ENCODE measurements at places on chromosomes 11 and 22.

- no peak for DNase-seq
Measured at GRCh38 chr22:22099833-22100812, 117.5 kb upstream of the TOP3B start.

DNA sequence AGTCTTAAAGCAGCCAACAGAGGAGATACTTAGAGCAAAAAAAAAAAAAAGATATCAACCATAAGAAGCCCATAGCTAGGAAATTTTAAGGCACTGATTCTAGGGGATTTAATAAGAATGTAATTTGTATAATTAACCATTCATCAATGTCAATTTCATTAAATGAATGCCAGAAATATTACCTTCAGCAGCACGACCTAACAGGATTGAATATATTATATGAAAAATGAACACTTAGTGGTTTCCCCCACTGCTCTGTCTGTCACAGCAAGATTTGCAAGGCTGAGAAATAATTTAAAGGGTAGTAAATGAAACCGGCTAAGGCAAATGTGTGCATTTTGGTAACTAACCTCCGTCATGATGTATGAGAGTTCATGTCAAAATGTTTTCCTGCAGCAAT is 319.9 kb downstream of the KIRREL3 start:
- no peak for DNase-seq

DNA sequence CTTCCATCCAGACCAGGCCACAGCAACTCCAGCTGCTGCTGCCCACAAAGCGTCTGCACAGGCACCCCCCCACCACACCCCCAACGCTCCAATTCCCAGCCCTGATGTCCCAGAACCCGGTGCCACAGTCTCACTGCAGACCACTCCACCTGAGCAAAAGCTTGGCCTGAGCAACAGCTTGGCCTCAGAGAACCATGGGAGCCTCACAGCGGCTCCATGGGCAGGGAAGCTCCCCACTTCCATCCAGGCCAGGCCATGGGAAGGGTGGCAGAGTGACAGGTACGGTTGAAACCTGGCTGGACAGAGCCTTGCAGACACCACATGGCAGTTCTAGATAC is 13.2 kb downstream of the PLXNB2 start:
- DNase-seq: no peak

- no peak for DNase-seq
Measured at GRCh38 chr11:56843816-56844215, 95.3 kb upstream of the OR9G4 start.

GRCh38 chr22:33443683-33444082 is 385.5 kb upstream of the SYN3 start:
- DNase-seq: no peak

DNA sequence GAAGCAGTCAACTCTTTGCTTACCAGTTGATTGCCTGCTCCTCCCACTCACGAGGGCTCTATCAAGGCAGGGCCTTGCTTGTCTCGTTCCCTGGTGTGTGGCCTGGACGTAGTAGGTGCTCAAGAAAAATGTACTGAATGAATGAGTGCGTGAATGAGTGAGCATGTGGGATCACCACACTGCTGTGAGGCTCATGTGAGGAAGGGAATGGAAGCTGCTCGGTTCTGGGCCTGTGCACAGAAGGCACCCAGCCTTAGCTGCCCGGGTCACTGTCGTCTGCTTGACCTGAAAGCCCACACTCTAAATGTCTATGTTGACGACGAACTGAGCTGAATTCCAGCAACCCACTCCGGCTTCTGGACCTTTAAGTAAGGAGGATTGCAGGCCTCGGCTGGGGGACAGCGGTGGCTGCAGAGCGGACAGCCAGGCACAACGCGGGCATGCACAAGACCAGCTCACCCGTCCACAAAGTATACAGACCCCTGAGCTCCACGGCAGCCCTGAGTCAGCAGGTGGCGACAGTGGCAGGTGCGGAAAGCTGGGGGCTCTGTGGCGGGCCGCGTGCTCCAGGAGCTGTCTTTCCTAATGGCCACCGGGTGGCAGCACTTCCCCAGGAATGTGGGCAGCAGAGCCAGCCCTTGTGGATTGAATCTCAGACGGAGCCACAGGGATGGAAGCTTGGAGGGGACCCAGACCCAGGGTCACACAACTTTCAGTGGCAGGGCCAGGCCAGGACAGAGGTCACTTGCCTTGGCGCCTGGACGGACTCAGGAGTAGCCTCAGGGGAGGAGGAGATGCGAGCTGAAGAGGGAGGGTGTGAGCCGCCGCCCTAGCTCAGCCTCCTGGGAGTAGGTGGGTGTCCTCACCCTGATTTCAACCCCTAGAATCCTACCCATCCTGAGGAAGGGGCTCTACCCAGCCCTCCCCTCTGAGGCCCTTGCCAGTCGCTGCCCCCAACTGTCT is 5.0 kb upstream of the PICK1 start:
- DNase-seq: peak; percentile 93

DNA sequence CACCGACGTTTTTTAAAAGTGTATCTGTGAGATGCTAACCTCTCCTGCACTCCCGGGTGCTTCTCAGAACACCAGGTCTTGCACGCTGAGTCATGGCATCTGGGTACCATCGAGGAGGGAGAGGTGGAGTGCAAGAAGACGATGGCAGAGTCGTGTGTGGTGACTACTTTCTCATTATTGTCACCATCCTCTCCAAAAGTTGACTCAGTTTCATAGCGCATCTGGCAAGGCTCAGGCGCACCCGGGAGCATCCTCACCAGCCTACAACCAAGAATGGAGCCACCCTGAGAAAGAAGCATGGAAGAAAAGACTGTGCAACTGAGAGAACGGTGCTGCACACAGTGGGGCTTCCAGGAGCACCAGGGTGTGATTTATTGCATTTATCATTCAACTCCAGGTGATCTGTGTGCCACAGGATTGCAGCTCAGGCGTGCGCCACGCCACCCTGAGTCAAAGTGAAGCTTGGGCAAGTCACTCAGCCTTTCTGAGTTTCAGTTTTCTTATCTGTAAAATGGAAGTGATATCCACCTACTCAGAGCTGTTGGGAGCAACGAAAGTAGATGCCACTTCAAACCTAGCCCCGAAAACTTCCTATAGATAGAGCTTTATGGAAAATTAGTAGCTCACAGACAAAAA is 65.4 kb downstream of the LINC01488 start:
- DNase-seq: no peak

GRCh38 chr11:76139314-76139713 is 67.0 kb downstream of the WNT11 start:
- DNase-seq: no peak

DNA sequence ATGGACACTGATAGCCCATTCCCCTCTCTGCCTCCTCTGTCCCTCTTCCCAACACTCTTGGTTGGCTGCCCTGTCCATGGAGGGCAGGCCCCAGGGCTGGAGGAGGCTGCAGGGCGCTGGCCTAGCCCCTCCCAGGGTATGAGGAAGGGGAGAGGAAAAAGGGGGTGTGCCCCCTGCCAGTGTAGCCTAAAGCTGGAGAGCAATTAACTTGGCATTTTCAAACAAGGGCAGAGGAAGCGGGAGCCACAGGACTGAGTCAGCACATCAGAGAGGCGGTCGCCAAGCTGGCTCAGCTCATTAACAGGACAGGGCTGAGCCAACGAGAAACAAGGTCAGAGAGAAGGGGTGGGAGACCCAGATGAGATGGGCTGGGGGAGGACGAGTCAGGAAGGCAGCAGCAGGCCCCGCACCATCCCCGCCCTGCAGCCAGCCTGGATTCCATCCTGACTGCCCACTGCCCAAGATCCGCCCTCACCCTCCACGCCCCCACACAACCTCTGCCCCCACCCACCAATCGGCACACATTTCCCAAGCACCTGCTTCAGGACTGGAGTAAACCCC is 76.3 kb downstream of the BUD13 start:
- no peak for DNase-seq

- DNase-seq: no peak
Measured at GRCh38 chr11:72535194-72535547, 100.8 kb upstream of the CLPB start.

DNA sequence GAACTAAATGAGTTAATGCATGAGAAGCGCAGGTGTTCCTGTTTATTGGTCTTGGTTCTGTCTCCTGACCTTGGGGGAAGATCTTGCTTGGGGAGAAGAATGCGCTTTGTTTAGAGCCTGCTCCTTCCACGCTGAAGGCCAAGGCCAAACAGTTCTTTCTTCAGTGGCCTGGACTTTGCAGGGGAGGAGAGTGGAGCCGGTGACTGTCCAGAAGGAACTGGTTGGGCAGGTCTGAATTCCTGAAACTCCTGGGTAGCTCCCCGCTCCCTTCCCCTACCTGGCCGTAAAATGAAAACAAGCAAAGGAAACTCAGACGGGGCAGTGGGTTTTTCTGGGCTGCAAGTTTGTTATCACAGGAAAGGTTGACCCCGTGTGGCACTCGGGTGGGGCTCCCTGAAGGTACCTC is 3.6 kb downstream of the ARHGAP8 start:
- DNase-seq: no peak

DNA sequence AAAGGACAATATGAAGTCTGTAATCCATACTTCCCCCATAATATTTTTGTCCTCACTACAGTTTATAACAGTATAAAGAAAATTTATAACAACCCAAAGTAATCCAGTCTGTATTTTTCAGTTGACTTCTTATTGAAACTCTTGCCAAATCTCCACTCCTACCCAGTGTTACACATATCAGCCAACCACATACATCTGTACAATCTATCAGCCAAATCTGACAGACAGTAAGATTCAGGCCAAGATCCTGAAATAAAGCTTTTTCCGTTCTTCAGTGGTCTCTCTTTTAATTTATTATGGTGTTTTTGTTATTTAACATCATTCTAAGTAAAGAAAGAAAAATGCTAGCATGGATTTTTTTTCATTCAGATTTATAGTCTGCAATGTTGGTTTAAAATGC is 2370.9 kb upstream of the RAG2 start:
- DNase-seq: no peak

DNA sequence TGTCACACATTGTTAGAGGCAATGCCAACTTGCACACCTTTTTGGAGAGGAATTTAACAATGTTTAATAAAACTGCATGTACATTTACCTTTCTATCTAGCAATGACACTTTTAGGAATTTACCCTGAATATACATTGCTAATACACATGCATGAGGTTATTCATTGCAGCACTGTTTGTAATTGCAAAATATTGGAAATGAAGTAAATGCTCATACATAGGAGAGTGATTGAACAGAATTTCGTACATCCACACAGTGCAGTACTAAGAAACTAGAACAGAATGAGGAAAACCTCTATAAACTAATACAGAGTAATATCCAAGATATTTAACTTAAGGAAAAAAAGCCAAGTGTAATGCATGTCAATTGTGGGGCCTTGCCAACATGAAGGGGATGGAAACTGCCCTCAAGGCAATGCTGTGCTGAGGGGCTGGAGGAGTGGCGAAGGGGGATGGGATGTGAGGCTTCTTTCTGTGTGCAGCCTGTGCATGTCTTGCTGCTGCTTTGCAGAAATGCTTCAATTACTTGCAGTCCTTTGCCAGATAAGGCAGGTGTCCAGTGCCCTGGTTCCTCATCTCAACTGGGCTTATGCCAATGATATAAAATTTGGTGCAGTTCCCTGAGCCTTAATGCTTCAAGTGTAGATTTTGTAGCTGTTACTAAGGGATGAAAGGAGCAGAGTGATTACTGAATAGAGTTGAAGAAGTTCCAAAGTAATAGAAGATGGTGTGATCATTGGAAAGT is 96.1 kb downstream of the GRIA4 start:
- DNase-seq: no peak

DNA sequence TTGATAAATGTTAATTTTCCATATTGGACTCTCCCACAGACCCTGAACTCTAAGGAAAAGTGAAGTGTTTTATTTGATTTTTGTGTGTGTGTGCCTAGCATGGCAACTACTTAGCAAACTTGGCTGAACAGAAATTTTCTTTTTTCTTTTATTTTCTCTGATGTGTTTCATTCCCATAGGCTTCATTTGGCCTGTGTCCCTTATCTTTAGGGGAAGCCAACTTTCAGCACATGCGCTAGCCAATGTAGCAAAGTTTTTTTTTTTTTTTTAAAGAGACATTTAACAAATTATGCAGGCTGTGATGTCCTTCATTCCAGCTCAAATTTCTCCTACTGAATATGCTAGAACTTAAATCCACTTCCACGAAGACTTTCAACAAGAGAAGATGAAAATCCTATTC is 14.2 kb downstream of the TCF20 start:
- DNase-seq: no peak

DNA sequence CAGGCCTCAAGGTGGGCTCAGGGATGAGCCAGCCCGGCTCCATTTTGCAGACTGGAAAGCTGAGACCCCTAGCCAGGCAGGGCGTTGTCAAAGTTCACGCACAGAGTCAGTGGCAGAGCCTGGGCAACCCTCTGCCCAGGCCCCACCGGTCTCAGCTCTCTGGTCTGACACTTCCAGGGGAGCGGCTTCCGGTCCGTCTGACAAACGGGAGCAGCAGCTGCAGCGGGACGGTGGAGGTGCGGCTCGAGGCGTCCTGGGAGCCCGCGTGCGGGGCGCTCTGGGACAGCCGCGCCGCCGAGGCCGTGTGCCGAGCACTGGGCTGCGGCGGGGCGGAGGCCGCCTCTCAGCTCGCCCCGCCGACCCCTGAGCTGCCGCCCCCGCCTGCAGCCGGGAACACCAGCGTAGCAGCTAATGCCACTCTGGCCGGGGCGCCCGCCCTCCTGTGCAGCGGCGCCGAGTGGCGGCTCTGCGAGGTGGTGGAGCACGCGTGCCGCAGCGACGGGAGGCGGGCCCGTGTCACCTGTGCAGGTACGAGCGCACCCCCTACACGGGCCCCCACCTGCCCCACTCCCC is 36.0 kb downstream of the CD6 start:
- no peak for DNase-seq
